ENCODE measurements at places on chromosomes 13 and 19.

- DNase-seq: no peak
Measured at GRCh38 chr13:89846926-89847585, 1500.4 kb upstream of the MIR17HG start.

- no peak for DNase-seq
Measured at GRCh38 chr13:39335721-39336120, 267.3 kb downstream of the LHFPL6 start.

DNA sequence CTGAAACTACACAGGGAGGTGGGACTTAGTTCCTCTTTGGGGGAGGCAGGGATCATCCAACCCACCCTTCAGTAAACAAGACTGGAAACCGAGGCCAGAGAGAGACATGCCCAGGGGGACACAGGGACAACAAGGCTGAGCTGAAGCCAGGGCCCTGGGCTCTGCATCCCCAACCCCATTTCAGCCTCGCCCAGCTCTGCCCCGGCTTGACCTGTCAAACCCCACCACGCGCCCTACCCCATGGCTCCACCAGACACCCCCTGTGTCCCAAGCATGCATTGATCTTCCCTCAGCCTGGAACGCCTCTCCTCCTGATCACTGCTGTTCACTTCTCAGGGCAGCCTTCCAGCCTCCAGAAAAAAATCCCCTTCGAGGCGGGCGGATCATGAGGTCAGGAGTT is 2.0 kb upstream of the APC2 start:
- no peak for DNase-seq

DNA sequence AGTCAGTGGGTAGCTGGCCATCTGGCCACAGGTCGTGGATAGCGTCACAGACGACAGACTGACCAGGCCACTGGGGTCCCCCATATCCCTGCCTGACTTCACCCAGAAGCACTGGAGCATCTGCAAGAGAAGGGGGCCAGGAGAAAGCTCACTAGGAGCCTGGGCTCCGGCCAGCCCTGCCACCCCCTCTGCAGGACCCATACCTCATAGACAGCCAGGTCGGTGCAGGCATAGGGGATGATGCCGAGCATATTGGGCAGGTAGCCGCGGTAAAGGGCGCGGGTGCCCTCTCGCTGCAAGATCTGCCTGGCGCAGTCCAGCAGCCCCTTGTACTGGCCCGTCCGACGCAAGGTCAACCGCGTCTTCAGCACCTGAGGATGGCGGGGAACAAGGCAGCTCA is 2.5 kb upstream of the KHSRP start:
- DNase-seq: no peak

DNA sequence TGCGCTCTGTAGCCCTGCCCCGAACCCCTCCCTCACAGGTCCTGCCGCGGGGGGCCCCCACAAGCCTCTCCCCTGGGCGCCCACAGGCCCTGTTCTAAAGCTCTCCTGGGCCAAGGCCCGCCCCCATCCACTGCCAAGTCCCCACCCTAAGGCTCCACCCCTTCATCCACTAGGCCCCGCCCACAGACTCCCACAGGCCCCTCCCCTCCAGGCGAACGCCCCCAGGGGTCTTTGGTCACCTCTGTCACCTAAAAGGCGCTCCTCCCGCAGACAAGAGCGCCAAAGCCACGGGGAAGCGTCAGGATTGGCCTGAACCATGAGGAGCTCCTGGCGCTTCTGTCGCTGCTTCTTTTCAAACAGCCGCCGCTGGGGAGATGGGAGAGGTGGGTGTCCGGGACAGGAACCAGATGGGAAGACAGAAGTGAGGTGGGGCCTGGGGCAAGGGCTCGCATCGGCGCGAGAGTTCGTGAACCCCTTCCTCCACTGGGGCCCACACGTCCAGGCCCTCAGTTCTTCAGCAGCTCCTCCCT is 2.3 kb downstream of the TULP2 start:
- no peak for DNase-seq

GRCh38 chr19:4441994-4442818 is 15.4 kb downstream of the UBXN6 start:
- DNase-seq: no peak

GRCh38 chr13:113043931-113044330 is 61.7 kb upstream of the F7 start:
- DNase-seq: no peak

- DNase-seq: no peak
Measured at GRCh38 chr13:97561182-97561581, 127.2 kb downstream of the RAP2A start.

DNA sequence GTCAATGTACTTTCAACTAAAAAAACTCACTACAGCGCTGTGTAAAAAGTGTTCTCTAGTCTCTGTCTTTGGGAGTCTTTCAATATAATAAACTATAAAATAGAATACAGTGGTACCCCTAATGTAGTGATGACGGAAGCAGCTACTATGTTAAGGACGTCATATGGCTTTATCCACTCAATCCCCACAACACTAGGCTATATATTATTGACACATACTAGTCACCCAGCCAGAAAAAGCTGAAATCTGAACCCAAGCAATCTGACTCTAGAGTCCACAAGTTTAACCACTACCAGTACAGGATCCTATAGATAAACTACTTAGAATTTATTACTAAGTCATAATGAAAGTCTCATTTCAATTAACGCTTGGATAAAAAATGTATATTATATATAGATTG is 48.3 kb downstream of the ELF1 start:
- no peak for DNase-seq

- no peak for DNase-seq
Measured at GRCh38 chr19:8242211-8242821, 33.1 kb downstream of the CERS4 start.

DNA sequence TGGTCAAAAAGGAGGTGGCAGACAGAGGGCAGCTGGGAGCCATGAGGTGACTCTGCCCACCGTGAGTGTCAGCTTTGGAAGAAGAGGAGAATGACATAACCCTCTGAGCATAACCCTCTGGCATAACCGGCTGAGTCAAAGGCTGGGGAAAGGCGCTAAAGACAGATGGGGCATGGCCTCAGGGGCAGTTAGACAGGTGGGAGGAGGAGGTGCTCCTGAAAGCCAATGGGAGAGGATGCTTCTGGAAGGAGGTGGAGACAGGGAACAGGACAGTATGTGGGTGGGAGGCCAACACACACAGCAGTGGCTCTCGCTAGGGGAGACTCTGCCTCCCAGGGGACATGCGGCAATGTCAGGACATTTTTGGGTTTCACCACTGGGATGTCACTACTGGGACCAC is 17.1 kb downstream of the ELAVL1 start:
- DNase-seq: no peak

GRCh38 chr19:8097198-8097597 is 44.6 kb downstream of the CCL25 start:
- no peak for DNase-seq

DNA sequence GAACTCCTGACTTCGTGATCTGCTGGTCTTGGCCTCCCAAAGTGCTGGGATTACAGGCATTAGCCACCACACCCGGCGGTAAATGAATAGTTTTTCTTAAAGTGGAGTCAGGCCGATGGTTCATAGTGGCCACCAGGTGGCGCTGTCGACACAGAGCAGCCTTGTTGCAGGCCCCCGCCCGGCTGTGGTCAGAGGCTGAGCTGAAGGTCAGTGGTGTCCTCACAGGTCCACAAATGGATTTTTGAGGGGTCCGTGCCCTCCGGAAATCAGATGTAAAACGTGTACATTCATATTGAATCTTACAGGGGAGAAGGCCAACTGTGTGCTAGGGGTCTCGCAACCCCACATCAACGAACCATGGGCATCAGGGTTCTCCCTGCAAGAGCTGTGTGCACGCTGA is 13.4 kb upstream of the WDR18 start:
- peak; percentile 54 for DNase-seq

DNA sequence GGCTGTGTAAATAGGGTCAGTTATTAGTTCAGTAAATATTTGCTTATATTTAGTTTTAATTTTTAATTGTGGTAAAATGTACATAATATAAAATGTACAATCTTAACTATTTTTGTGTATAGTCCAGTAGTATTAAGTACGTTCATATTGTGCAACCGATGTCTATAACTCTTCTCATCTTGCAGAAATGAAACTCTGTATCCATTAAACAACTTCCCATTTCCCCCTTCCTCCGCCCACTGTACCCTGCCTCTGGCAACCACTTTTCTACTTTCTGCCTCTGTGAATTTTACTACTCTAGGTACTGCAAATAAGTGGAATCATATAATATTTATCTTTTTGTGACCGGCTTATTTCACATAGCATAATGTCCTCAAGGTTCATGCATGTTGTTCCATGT is 24.4 kb downstream of the UBAC2 start:
- DNase-seq: no peak

- peak; percentile 90 for DNase-seq
Measured at GRCh38 chr19:664913-665443, 2.0 kb upstream of the RNF126 start.

- no peak for DNase-seq
Measured at GRCh38 chr19:18220632-18221275, 5.5 kb downstream of the PDE4C start.

DNA sequence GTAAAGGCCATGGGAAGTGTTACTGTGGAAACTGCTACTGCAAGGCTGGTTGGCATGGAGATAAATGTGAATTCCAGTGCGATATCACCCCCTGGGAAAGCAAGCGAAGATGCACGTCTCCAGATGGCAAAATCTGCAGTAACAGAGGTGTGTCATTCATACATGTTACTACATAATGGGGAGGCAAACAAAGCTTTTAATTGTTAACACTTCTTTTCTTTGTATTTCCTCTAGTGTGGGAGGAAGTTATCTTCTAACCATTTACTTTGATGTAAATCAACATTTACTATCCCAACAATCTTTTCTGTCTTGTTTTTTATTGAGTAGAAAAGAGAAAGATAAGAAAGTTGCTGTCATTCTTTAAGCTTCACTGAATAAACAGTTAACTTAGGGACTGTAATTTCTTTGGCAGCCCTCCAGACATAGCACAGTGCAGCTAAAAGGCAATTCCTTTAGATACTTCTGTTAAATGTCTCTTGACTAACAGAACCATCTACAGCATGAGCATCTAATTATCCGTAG is 126.9 kb downstream of the ITGBL1 start:
- DNase-seq: no peak

DNA sequence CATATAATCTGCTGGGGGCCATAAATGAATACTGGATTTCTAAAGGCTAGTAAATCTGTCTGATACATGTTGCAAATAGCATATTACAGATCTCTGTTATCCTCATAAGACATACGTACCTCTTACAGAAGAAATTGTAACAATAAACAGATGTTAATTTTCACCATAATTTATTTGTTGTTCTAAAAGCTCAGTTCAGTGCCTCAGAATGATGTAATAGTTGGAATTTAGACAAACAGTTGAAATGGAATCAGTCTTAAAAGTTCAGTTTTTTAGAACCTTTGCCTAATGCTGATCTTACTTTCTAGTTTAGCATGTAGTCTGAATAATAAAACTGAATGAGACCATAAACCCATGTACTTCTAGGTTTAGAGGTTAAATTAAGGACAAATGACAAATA is 43.1 kb downstream of the B3GLCT start:
- DNase-seq: no peak

- no peak for DNase-seq
Measured at GRCh38 chr19:8144273-8144995, 5.0 kb downstream of the FBN3 start.

GRCh38 chr13:83752141-83752540 is 130.1 kb downstream of the SLITRK1 start:
- no peak for DNase-seq

All from stimulated activated effector memory CD8-positive, alpha-beta T cell treated with anti-CD3 and anti-CD28 coated beads, Interleukin-12 subunit alpha, Interleukin-12 subunit beta, amount 100 ng/mL, for 72 hours (primary cell).